ENCODE measurements at places on chromosomes 3 and 15.

GRCh38 chr3:68306571-68306970 is 625.8 kb downstream of the TAFA4 start:
- DNase-seq, result no peak

- DNase-seq, result no peak
These were observed 95.4 kb downstream of the FRMD5 start for GRCh38 chr15:44099671-44100070.

GRCh38 chr15:72766780-72767179 is 16.8 kb downstream of the ADPGK start:
- no peak for DNase-seq

DNA sequence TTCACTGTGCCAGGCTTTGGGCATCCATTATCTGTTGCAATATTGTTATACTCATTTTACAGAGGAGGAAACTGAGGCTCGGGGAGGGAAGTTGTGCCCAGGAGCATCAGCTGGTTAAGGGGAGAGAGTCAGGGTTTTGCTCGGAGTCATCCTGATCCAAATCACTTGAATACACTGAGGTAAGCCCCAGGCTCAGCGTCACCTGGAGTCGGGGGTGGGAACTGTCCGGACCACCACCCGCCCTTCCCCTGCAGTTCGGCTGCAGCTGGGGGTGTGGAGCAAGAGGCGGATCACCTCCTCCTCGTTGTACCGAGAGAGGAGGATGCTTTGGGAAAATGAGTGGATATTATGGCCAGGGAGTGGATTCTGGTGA is 646 bp downstream of the HRH1 start:
- DNase-seq, result no peak

- DNase-seq, result no peak
These were observed 19.2 kb downstream of the RBP2 start for GRCh38 chr3:139457066-139457465.

DNA sequence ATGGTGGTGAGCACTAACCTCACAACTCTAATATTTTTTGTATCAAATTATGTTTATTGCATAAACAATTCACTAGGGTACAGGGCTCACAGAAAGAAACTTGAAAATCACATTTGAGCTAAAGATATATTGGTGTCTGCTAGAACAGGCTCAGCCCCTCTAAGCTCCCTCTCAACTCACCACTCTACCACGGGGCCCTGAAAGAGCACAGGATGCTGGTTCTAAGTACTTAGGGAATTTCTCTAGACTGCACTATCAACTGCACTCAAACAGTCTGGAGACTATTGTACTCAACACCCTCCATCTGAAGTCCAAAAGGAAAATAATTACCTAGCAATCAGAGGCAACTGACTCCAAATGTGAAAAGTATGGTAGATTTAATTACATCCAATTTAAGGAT is 98.7 kb upstream of the STRIT1 start:
- no peak for DNase-seq

DNA sequence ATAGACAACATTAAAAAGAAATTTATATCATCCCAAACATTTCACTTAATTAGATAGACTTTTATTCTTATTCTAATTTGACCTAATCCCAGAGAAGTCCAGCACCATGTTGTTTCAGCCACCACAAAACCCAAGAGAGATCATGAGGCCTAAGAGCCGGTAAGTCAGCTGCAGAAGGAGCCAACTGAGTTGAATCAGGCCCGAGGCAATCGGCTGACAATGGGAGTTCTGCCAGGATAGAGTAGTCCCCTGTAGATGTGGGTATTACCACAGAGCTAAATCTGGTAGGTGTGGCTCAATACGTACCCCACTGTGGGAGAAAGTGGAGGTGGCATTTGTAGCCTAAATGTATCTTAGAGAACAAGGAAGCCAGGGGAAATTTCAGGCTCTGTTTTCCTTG is 49.7 kb upstream of the UMPS start:
- no peak for DNase-seq

GRCh38 chr15:64013179-64014062 is 32.9 kb downstream of the DAPK2 start:
- peak; percentile 34 for DNase-seq

DNA sequence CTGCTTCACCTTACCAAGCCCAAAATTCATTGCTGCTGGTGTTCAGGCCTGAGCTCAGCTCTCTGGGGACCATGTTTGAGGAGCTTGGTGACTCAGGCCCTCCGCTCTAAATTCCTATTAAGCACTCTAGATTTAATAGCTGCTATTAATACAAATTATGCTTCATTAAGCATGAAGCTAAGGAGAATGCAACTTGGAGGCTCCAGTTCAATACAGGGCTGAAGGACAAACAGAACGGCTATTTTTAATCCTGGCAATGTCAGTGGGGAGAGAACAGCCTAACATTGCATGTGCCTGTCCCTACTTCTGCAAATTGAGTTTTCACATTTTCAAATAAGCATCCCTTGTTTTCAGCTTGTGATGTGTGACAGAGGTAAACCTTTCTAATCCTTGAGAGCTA is 80.1 kb upstream of the TRIM42 start:
- DNase-seq, result no peak

DNA sequence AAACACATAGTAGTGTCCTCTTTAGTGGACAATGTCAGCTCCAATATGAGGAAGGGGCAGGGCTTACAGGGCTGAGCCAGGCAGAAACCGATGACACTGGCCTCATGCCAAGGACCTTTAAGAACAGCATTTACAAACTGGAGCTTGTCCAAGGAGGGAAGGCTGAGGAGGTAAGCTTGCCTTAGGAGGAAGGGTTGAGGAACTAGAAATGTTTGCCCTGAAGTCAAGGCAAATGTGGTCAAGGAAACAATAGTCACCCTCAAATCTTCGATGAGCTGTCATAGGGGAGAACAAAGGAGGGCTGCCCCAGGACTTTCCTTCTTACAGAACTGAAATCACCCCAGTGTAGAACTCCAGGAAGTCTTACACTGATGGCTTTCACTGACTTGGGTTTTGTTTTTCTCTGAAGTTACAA is 136.4 kb downstream of the LIPC start:
- DNase-seq, result no peak

DNA sequence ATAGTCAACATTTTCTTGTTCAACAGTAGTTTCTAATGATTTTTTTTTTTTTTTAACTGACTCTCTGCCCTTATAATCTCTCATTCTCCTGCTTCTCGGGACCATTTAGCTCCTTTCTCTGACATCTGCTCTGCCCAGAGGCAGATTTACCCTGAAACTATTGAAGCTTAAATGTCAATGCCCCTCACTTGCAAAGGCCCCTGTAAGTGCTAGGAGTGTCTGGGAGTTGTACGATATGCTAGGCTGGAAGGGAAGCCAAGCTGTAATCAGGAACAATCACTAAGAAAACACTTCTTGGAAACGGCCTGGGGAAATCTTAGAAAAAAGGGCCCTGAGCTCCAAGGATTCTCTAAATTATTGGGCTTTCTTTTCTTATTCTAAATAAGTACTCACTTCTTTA is 5.8 kb upstream of the PLOD2 start:
- DNase-seq, result no peak

DNA sequence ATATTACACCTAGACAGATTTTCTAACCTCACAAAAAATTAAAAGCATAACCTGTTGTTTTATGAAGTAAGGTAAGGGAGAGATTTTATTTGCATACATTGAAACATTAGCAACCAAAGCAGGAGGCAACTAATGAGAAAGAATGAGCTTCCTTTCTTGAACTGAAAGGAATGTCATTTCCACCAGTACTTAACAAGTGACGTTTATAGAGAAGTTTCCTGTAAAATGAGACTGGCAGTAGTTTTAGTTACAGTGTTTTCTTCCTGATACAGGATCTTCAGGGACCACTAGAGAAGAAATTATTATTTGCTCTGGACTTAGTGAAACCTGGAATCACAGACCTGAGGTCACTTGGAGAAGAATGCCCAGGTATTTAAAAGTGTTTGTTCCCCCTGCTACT is 27.4 kb upstream of the FRMD5 start:
- no peak for DNase-seq

DNA sequence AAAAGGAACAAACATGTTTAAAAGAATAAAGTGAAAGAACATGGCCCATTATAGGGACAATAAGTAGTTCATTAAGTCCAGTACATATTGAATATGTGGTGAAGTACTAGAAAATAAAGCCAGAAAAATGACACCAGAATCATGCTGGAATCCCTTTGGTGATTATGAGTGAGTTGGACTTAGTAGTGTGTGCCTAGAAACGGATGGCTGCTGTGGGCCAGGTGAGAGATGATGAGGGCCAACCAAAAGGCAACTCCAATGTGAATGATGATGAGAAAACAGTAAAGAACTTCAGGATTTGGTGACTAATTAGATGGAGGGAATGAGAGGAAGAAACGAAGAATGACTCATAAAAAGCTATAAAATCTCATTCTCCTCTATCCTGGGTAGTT is 3.3 kb downstream of the CRYGS start:
- DNase-seq, result no peak

DNA sequence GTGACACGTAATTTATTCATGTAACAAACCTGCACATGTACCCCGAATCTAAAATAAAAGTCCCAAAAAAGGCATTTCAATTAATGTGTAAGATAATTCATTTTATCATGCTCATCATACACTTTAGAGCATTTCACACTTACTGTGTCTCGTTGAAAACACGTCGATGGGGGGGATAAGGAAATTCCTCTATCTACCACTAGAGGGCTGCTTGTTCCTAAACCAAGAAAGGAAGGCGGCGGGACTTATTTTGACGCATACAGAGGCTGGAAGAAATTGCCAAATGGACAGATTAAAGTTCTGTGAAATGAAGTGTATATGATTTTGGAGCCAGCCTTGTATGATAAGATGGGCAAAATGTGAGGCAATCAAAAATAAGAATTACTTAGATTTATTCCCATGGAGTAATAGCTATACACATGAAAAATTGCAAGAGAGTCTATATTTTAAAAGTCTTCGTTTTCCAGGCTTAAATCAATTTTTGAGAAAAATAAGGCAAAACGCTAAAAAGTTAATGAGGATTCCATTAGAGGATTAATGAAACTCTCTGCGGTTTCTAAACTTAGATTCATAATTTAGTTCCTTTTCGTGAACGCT is 346.8 kb downstream of the CNTN3 start:
- no peak for DNase-seq

- DNase-seq, result no peak
These were observed 311.5 kb downstream of the EDEM1 start for GRCh38 chr3:5498981-5499380.

- DNase-seq, result no peak
These were observed 202.1 kb downstream of the TP63 start for GRCh38 chr3:189833266-189833665.

DNA sequence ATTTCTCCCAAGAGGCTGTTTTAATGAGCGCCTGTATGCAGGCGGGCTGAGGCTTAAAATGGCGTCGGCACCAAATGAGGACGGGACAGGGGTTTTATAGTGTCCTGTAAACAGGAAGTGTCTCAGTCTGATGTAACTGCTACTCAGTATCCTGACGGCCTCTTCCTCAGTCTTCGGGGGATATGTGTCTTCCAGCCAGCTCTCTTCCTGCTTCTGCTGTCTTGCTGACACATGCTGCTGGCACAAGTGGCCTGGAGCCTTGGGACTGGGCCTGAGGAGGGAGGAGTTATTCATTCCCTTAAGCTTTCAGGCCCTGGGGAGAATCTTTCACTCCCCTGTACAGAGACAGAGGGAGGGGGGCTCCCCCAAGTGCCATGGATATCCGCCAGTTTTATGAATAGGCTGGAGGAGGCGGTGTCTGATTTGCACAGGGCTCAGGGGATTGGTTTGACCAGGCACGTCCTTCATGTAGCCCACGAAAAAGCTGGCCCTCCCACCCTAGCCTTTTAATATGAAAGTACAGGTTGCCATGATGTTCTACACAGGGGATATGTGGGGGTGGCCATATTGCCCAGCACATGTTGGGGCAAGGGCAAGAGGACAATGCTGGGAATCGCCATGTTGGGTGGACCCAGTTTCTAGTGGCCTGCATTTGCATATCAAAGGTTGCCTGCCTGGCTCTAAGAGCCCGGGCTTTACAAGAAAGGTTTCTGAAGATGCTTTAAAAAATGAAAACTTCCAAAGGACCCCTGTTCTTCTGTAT is 19.9 kb downstream of the NDUFB4 start:
- DNase-seq, result peak; percentile 55

DNA sequence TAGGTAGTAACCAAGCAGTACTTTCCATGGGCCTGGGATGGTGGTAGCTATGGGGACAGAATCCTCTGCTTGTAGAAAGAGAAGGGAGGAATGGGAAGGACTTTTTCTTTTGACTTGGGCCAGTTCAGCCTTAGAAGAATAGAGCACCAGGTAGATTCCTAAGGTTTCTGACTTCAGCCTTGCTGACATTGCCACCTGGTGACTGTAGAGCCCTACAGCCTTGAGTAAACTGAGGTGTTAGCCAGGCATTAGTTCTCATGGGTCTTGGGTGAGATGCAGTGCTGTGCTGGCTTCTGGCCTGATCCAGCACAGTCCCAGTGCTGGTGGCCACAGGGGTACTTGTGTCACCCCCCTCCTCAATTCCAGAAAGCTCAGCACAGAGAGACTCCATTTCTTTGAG is 171.1 kb downstream of the ZBBX start:
- no peak for DNase-seq

DNA sequence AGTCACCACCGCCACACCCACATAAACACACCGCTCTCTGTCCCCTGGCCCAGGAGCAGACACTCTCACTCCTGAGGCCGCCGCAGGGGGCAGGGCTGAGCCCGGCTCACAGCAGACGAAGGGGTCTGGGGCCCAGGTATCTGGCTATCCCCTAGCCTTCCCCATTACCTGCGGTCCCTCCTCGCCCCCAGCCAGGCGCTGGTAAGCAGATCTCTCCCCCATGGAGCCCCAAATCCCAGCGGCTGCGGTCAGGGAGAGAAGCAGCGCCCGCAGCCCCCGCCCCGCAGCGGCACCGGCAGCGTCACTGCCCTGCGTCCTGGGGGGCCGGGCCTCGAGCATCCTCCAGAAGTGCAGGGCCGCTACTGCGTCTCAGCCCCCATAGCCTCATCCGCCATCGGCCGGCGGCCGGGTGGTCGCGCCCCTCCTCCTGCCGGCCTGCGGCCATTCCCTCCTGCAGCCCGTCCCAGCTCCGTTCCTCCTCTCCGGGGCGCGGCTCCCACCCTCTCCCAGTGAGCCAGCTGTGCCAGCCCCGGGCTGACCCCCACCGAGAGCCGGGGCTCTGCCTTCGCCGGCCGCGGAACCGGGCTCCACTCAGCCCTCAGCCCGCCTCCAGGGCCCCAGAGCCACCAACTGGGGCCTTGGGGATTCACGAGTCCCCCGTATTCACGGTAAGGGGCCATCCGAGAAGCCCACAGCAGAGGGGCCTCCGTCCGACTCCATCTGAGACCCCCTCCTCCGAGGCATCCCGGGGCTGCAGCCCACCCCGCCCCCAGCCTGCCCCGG is 13.1 kb downstream of the TNK2 start:
- no peak for DNase-seq

GRCh38 chr3:56295161-56295560 is 173.1 kb downstream of the ERC2 start:
- DNase-seq, result no peak
